ENCODE measurements at places on chromosomes 13 and 19.

DNA sequence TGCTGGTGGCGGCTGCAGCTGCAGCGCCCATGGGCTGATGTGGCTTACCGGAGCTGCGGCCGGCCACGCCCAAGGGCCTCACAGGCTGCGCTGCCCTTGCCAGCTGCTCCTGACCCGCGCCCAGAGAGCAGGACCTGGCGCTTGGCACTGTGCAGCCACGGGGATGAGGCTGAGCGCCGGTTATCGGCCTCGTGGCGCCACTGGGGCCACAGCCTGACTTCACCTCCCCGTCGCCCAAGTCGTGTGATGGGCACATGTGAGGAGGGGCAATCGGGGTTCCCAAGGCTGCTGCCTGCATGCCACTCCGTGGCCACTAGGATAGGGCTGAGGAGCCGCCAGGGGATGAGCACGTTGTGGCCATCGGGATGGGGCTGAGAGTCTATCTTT is 77.2 kb upstream of the PABPC3 start:
- DNase-seq, result no peak

GRCh38 chr19:14023404-14024235 is 4.3 kb upstream of the RLN3 start:
- DNase-seq, result no peak

- DNase-seq, result no peak
Measured at GRCh38 chr19:44866664-44867063, 20.6 kb downstream of the NECTIN2 start.

DNA sequence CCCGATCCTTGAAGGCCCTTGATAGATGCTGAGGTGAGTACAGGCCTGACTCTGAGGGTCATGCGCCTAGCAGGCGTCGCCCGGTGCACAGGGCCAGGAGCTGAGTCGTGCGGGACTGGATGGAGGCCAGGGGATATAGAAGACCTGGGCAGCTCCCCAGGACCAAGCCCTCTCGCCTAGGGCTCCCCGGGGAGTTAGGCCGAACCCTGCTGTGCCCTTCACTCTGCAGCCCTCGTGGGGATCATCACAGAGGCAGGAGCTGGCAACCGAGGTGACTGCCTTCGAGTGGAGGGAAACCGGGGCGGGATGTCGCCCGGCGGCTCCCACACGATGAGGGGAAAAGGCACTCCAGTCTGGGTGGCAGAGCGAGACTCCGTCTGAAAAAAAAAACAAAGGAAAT is 11.7 kb downstream of the CSNK1G2 start:
- DNase-seq, result no peak

DNA sequence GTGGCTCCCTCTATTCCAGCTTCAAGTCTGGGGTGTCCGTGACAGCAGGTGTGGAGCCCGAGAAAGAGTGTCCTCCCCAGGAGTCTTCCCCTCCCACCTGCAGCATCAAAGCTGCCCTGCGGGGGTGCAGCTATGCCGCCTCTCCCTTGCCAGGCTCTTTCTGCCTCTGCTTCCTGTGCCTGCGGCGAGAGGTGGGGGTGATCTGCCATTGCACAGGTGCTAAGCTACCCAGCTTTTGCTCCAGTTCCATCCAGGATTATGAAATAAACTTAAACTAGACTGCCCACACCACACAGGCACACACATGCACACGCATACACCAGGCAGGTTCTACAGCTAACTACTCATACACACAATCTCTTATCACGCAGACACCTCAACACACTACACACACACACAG is 104.7 kb upstream of the CLDN10 start:
- no peak for DNase-seq

DNA sequence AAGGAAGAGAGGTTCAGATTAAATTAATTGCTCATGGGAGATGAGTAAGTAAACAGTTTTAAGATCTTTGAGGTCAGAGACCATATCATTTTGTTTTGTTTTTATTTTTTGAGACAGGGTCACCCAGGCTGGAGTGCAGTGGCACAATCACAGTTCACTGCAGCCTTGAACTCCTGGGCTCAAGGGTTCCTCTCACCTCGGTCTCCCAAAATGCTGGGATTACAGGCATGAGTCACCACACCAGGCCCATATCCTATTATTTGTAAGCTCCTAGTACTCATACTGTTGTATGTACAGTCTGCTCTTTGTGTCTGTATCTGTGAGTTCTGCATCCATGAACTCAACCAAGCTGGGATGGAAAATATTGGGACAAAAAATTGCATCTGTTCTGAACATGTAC is 6.0 kb upstream of the RASL11A start:
- no peak for DNase-seq

DNA sequence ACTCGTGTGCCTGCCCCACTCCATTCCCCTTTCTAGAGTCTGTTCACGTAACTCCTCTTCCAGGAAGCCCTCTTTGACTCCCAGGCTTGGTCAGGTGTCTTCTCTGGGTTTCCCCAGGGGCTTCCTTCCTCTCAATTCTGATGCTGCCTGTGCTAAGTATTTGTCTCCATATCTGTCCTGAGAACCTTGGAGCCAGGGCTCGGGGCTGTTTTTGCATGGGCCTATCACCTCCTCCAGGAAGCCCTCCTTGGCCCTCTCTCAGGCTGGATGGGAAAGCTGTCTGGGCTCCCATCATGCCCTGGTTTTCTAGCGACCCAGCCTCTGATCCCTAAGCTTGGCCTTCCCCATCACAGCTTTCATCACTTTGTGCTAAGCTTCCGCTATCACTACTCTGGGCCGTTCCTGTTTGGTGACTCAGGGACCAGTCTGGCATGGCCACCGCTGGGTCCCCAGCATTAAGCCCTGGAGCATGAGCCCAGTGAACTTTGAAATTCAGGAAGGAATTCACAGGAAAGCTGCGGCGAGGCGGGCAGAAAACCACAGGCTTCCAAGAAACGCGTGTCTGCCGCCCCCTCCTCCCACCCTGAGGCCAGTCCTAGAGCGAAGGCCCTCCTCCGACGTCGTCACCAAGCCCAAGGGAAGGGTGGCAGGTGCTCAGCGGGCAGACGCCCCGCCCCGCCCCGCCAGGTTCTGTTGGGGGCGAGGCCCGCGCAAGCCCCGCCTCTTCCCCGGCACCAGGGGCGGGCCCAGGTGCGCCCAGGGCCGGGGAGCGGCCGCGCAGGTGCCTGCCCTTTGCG is 486 bp upstream of the SPINT2 start:
- no peak for DNase-seq

DNA sequence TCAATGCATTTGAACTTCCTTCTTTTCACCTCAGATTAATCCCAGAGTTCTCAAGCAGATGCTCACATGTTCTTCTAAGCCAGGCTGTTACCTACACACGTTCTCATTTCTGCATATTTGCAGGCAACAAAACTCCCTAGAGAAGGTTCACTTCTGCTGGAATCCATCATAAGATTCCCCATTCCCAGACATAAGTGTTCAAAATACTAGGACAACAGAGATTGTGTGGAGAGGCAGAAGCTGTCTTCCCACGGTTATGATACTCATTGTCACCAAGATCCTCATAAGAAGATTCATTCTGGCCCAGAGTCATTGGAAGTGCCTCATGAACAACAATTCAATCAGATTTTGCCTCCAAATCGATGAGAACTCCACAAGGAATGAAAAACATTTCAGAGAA is 931.6 kb upstream of the MIR17HG start:
- DNase-seq, result no peak

DNA sequence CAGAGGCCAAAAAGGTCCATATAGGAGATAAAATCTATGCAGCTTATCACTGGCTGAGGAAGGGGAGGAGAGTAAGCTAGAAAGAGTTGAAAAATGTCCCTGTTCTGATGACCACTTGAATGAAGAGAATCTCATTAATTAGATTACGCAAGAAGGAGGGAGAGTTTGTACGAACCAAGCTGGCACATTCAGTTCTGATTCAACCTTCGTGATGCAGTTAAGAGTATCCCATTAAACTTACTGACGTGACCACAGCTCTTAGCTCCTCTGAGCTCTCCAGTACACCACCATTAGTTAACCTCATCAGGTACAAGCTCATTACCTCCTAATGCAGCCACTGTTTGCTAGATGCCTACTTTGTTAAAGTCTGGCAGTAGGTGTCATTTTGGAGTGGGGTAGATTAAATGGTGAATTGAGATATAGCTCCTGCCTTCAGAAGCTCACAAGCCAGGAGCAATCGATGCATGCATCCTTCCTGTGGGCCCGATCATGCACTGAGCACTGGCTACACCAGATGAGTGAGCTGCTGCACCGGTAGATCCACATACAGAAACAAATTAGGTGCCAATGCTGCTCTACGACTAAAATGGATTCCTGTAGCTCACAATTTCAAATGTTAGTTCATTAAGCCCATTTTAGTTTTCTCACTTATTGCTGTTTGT is 458.3 kb downstream of the COG6 start:
- DNase-seq, result no peak

DNA sequence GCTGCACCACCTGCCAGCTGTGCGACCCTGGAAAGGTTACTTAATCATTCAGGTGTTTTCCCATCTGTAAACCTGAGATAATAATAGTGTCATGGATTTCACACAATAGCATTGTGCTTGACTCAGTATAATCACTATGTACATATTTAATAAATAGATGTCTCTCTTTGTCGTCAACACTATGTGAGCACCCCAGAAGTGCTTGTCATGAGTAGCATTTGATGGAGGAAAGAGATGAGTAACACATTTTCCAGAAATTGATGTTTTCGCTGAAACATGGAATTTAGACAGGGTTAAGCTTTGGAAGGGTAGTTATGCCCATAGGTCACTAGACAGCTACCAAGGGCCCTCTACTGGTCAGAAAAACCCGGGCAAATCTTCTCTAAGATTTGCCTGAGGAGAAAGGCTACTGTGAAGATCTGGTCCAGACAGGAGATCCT is 9.5 kb upstream of the MBNL2 start:
- no peak for DNase-seq
